ENCODE measurements at places on chromosomes 4 and X.

DNA sequence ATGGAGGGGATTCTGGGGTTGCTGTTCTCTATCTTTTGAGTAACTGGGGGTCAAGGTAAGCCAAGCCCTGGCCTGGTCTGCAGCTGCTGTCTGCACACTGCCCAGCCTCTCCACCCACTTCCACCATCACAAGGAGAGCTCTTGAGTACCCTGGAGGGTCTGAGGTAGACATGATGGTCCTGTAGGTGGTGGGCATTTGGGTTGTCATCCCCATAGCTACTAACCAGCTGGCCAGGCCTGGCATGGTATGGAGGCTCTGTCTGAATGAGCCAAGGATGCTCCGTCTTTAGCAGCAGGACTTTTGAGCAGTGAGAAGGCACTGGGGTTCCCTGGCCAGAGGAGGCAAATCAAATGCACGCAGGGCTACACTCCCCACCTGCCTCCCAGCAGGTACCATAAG is 82.7 kb downstream of the NHSL2 start:
- DNase-seq, result no peak

GRCh38 chrX:119790977-119791436 is 423 bp downstream of the RPL39 start:
- no peak for DNase-seq

GRCh38 chr4:130955520-130955919 is 1859.6 kb downstream of the C4orf33 start:
- DNase-seq, result no peak

DNA sequence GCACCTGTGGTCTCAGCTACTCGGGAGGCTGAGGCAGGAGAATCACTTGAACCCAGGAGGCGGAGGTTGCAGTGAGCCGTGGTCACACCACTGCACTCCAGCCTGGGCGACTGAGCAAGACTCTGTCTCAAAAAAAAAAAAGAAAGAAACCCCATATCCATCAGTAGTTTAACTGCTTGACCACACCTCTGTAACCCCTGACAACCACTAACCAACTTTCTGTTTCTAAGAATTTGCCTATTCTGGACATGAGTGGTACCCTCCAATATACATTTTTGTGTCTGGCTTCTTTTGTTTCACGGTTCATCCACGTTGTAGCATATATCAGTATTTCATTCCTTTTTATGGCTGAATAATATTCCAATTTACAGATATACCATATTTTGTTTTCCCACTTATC is 9.1 kb downstream of the PPAT start:
- no peak for DNase-seq

- DNase-seq, result no peak
These were observed 49.0 kb downstream of the SPANXA2 start for GRCh38 chrX:141638550-141638949.

- no peak for DNase-seq
These were observed 234.3 kb downstream of the ZNF674 start for GRCh38 chrX:46310815-46311497.

DNA sequence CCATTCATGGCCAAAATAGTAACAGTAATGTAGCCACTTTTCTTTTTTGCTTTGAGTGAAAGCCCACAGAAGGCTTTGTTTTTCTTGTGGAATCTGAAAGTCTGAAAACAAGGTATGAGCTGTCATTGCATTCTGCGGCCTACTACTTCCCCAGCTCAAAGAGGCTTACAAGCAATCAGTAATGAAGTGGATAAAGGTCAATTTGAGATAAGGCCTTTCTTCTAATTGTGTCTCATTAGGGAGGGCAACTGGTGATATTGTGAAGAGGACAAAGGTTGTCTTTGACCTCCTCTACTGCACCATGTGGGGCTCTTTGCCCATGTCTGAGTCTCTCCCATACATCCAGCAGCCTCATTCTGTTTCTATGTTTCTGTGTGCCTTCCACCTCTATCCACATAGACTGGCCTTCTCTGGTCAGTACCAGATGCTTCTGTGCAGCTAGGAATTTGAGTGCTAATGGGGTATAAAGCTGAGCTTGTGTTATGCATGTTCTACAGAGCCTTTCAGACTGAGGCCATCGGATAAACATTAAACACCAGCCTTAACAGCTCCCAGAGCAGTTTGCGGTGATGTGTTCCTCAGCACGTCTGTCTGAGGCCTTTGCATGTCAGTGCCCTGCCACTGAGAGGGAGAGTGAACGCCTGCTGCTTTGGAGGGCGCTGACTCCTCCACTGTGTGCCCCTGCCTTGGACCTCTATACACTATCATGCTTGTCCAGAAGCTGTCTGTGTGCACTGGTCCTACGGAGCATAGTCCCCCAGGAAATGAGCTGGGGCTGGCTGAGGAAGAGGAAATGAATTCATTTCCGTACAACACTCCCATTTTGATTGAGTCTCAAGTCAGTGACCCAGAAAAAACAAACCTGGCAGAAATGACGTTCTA is 80.2 kb downstream of the SH2D1A start:
- no peak for DNase-seq

GRCh38 chr4:148300877-148301276 is 141.3 kb downstream of the NR3C2 start:
- no peak for DNase-seq

GRCh38 chr4:167079762-167080161 is 154.5 kb downstream of the SPOCK3 start:
- DNase-seq, result no peak

- no peak for DNase-seq
These were observed 12.7 kb upstream of the PAQR3 start for GRCh38 chr4:78951862-78952472.
